NCI-H2029 (cell line): ENCODE measurements at places on chromosomes 7 and 10.

GRCh38 chr7:109984729-109985128 is 1106.2 kb upstream of the LRRN3 start:
- no peak for DNase-seq

DNA sequence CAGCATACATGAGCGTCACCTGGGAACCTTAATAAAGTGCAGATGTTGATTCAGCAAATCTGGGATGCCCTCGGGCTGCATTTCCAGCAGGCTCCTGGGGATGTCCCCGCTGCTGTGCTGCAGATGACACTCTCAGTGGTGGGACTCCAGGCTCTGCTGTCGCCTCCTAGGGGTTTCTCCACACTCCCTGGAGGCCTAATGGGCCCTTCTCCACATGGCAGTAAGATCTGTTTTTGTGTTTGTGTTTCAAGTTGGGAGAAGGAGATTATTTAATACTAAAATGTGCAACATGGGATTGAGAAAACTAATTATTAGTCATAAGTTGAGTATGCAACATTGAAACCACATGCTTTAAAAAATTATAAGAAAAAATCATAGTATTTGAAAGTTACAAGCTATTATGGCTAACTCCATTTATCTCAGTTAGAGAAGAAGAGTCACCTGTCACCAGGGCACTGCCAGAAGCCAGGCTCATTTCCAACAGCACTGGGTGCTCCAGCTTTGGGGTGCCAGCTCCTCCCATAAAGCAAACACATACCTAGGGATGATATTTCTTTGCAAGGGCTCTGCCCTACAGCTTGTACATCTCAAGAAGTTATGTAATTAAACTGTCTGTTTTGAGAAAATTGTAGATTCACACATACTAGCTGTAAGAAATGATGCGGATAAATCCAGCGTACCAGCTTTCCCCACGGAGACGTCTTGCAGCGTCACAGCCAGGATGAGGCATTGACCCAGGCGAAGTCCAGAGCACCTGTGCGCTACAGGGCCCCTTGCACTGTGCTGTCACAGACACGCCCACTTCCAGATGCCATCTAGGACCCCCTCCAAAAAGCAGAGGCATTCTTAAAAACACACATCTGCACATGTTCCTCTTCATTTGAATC is 106.4 kb downstream of the EGFR start:
- no peak for DNase-seq

DNA sequence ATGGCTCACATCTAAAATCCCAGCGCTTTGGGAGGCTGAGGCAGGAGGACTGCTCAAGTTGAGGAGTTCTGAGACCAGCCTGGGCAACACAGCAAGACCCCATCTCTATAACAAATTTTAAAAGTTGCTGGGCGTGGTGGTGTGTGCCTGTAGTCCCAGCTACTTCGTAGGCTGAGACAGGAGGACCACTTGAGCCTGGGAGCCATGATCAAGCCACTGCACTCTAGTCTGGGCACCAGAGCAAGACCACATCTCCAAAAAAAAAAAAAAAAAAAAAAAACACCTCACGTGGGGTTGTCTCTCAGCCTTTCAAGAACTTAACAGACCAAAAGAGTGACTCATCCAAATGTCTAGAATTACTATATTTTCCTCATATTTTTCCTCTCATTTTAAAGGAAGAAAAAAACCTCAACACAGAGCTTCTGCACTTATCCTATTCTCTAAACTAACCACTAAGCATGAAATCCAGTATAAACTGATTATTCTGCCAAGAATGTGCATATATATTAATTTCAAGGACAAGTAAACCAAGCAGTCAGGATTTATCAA is 46.3 kb downstream of the CUL2 start:
- no peak for DNase-seq

GRCh38 chr7:92725161-92725925 is 111.0 kb downstream of the CDK6 start:
- no peak for DNase-seq

- DNase-seq: no peak
Observed at GRCh38 chr10:118669020-118669791, 73.8 kb upstream of the PRLHR start.

GRCh38 chr10:124701435-124701834 is 42.7 kb downstream of the FAM53B start:
- DNase-seq: no peak

GRCh38 chr7:131305152-131305551 is 22.5 kb upstream of the MKLN1 start:
- DNase-seq: no peak

GRCh38 chr7:47690902-47691558 is 109.1 kb upstream of the TNS3 start:
- DNase-seq: no peak

DNA sequence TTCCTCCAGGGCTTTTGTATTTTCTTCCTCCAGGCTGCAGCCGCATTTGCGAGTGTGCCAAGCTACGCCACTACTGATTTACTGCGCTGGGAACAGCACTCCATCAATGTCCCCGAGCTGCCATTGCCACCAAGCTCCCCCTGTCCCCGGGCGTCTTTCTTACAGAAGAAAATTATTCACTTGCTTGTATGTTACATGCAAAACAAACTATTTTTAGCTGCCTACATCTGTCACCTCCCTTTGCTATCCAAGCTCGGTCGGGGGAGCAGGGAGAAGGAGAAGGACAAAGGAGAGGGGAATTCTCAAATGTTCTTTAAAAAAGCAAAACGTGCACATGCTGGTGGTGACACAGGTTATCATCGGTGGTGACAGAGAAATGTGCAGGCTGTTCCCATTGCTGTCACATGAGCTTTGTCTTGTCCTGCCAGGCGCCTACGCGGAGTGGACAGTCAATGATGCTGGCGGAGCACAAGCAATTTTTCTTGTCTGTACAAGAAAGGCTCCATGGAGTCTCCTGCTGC is 93.1 kb downstream of the ADARB2 start:
- DNase-seq: no peak

DNA sequence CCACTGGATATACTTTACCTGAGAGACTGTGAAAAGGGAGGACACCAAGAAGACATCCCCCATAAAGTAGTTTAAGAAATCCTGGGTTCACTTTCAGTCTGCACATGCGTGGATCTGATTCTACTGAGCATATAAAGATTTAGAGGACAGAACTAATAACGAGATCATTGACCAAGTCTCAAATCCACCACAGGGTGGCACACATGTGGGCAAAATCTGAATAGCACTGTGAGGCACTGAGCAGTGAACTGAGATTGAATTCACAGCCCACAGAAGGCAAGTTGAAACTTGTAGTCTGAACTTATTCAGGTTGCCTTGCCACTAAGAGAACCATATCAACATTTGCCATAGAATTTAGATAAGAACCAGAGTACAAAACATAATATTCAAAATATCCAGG is 818.6 kb downstream of the GRID1 start:
- no peak for DNase-seq

GRCh38 chr7:91089382-91089963 is 174.8 kb upstream of the FZD1 start:
- peak; percentile 40 for DNase-seq

GRCh38 chr7:98284335-98285036 is 3.0 kb downstream of the BRI3 start:
- DNase-seq: peak; percentile 15

- peak; percentile 51 for DNase-seq
Observed at GRCh38 chr7:100407285-100408180, 21.0 kb downstream of the ZCWPW1 start.

DNA sequence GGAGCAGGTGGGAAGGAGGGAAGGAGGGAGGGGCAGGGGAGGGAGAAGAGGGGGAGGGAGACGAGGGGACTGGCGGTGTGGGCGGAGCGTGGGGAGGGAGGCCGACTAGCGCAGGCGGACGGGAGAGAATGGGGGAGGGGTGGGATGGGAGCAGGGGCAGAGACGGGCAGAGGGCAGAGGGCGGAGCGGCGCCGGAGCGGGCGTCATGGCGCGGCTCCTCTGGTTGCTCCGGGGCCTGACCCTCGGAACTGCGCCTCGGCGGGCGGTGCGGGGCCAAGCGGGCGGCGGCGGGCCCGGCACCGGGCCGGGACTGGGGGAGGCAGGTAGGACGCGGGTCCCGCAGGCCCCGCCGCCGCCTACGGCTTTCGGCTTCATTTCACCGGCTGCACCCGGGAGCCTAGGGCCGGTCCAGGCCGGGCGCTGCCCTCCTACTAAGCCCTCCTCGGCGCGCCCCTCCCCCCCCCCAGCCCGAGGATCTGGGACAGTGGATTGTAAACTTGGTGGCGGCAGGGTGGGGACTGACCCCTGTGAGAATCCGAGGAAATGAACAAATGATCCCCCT is at the start of gene MSRB2:
Gene MSRB2, plus strand, starts transcription at position 176 of the 562 bp plus-strand sequence. Its CDS starts 30 bp downstream, at position 206.
- DNase-seq: peak; percentile 76

DNA sequence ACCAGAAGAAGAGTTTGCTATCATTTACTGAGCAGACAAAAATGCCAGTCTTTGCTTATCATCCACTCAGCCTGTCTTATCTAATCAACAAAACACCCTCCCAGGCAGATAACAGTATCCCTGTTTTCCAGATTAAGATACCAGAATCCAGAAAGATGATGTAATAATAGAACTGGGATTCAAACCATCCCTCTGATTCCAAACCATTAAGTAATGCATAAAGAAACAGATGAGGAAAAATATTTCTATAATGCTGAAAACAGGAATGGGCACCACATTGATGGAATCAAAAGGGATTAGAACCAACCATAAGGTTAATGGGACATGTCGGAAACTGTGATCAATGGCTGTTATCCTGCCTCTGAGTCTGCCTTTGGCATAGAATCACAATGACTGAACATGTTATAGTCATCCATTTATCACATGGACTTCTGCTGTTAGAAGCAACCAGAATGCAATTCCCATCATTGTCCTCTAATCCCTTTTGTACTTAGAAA is 92.1 kb upstream of the RSU1 start:
- no peak for DNase-seq

GRCh38 chr10:76082232-76082631 is 650.8 kb downstream of the LRMDA start:
- no peak for DNase-seq

DNA sequence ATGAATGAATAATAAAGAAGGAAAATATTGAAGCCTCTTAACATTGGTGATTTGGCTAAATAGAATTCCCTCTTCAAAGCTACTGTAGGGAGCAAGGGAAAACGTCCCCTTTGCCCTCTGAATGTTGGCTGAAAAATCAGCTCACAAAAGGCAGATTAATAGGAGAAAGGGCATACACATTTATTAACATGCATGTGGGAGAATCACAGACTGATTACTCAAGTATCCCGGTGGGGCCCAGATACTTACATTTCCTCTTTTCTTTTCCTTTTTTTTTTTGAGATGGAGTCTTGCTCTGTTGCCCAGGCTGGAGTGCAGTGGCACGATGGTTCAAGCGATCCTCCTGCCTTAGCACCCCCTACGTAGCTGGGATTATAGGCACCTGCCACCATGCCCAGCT is 68.5 kb downstream of the HK1 start:
- DNase-seq: no peak

GRCh38 chr7:139328375-139328774 is 12.8 kb upstream of the FMC1 start:
- no peak for DNase-seq

GRCh38 chr7:20362574-20363253 is 32.0 kb downstream of the ITGB8 start:
- no peak for DNase-seq

GRCh38 chr10:111295788-111296187 is 219.0 kb downstream of the ADRA2A start:
- DNase-seq: no peak
